ENCODE measurements at places on chromosomes 7 and 10.
A peak's percentile ranks its signal among the peaks of the same experiment; 100 is the strongest.

DNA sequence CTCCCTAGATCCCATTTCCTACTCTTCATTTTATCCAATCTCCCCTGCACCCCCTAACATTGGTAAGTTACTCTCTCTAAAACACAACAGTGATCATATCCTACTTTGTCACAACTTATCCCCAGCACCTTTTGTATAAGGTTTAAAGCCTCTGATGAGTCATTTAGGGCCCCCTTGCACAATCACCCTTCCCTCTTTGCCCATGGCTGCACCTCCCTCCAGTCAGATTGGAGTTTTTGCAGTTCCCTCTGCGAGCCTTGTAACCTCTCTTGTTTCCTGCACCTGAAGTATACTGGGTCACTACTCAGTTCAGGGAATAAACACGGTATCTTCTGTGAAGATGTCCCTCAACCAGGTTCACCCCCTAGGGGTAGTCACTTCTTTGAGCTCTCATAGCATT, 55.9 kb upstream of the ADRB1 start:
- DNase-seq = no peak

DNA sequence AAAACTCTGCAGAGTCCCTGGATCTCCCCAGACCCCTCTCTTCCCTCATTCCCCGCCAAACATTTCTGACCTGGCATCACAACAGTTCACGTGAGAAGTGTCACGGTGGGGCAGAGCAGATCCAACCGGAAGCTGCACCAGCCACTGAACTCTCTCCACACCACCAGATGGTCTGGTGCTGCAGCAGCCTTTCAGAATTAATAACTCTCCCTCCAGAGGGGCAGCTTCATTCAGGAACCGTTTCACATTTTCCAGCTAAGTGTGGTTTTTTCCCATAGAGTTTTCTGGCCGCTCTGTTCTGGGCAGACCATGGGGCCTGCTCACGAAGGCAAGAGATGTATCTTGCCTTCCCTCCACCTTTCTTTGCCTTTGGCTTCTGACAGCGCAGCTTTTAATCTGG, 486.7 kb upstream of the GALNT17 start:
- peak; percentile 58 for DNase-seq

- DNase-seq = no peak
Observed at GRCh38 chr10:44418637-44419036, 33.7 kb upstream of the CXCL12 start.

- no peak for DNase-seq
Observed at GRCh38 chr10:129500617-129501339, 33.7 kb downstream of the MGMT start.

DNA sequence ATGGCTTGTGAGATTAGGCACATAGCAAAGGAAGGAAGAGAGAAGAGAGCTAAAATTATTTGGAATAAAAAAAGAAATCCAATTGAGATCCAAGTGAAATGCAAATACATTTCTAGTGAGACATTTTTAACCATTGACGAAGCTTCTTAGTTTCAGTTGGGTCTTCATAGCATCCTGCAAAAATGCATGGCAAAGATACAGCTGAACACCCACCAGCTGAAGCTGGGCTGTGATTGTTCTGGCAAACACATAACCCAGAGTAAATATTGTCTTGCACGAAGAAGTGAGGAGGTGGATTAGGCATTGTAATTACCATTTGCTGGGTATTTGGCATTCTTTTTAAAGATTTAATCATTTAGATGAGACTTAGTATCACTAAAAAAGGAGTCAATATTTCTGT, 409.4 kb downstream of the GRM8 start:
- no peak for DNase-seq

DNA sequence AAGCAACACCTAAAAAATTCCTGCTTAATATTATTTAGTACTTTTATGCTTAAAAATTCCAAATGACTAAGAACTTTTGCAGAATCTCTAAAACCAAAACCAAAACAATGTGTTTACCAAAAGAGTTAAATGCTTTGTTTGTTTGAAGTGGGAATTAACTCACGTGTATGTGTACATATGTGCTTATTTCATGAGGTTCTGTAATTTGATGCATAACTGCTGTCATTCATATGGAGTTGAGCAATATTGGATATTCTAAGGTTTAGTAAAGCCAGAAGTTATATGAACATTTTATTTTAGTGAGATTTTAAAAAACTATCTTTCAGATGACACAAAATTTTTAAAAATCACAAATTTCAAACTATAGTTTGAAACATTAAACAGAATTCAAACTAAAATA, 157.1 kb downstream of the PIP4K2A start:
- DNase-seq = no peak

GRCh38 chr7:106679153-106679931, 18.4 kb upstream of the CCDC71L start:
- DNase-seq = no peak

DNA sequence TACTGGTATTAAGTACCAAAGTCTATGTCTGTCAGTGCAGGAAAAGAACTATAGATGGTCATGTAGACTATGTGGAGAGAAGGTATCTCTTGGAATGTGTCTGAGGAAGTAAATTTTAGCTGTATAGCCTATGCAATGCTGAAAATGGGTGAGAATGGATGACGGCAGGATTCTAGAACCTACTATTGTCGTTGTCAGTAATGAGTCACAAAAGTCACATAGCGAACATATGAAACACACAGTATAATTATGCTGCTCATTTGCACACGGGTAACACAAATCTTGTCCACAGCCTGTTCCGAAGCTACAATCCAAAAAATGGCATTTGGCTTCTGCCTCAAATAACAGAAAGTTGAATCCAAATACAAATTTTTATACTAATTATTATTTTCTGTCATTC, 33.6 kb upstream of the KMT2E start:
- no peak for DNase-seq

DNA sequence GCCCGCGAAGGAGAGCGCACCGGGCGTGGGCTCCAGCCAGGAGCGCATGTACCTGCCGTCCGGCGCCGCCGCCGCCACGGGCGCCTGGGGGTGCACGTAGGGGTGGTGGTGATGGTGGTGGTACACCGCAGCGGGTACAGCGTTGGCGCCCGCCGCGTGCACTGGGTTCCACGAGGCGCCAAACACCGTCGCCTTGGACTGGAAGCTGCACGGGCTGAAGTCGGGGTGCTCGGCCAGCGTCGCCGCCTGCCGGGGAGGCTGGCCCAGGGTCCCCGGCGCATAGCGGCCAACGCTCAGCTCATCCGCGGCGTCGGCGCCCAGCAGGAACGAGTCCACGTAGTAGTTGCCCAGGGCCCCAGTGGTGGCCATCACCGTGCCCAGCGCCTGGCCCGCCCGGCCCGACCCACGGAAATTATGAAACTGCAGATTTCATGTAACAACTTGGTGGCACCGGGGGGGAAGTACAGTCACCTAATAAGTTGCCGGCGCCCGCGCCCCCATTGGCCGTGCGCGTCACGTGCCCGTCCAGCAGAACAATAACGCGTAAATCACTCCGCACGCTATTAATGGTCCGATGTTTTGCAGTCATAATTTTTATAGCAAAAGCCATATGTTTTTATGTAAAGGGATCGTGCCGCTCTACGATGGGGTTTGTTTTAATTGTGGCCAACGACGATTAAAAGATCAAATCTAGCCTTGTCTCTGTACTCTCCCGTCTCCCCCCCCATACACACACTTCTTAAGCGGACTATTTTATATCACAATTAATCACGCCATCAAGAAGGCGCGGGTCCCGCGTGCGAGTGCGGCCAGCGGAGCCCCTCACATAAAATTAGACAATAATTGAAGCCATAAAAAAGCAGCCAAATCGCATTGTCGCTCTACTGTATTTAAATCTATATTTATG, at the start of gene HOXA9:
Gene HOXA9, minus strand, starts transcription at position 449 of the 907 bp plus-strand sequence. Its CDS starts 80 bp downstream, at position 369.
- no peak for DNase-seq

DNA sequence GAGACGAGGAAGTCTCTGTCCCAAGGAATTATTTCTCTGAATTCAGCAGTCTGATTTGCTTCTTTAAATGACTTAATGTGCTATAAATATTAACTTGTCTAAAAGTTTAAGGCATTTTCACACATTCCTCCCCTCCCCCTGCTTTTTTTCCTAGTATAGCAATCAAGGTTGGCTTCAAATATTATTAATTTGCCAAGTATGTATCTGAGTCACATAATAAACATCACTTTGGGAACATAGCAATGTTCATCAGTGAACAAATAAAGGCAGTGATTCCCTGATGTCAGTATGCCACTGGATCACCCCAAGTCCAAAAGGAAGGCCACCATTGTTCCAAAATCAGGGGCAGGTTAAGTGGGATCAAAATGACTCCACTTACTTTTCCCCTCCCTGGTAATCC, 40.5 kb downstream of the PDE6C start:
- no peak for DNase-seq

GRCh38 chr10:22656036-22656435, 58.3 kb downstream of the PIP4K2A start:
- DNase-seq = no peak

DNA sequence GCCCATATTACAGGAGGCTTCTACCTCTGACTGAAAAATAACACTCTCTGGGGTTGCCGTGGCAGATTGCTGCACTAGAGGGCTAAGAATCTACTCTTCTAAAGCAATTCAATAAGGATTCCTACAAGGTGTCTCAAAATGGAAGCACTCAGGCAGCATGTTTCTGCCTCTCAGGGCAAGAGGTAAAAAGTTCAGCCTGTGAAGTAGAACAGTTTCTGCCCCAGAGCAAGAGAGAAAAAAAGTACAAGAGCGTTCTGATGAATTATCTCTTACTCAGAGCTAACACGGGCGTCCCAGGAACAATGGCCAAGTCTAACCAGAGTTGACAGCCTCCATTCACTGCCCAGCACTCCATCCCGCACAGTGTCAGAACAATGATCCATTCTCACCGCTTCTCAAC, 71.3 kb upstream of the TES start:
- DNase-seq = no peak

GRCh38 chr10:46297406-46298204, 10.8 kb downstream of the ANTXRL start:
- no peak for DNase-seq

DNA sequence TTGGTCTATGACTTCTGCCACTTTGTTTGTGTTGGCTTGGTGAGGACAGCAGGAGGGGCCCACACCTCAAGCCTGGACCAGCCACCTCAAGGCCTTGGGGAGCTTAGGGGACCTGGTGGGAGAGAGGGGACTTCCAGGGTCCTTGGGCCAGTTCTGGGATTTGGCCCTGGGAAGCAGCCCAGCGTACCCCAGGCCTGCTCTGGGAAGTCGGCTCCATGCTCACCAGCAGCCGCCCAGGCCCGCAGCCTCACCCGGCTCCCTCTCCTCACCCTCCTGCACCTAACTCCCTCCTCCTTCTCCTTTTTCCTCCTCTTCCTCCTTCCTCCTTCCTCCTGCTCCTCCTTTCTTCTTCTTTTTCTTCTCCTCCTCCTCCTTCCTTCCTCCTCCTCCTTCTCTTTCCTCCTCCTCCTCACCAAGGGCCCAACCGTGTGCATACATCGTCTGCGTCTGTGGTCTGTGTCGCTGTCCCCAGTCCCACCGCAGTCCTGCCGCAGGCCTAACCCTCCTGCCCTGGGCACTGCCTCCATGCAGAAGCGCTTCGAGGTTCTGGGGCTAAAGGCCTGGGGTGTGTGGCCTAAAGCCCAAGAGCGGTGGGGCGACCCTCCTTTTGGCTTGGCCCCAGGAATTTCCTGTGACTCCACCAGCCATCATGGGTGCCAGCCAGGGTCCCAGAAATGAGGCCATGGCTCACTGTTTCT, 5.3 kb downstream of the EN2 start:
- no peak for DNase-seq

GRCh38 chr10:44954962-44955361, 4.6 kb upstream of the RASSF4 start:
- DNase-seq = no peak

GRCh38 chr7:11776039-11776438, 56.0 kb downstream of the THSD7A start:
- DNase-seq = no peak

DNA sequence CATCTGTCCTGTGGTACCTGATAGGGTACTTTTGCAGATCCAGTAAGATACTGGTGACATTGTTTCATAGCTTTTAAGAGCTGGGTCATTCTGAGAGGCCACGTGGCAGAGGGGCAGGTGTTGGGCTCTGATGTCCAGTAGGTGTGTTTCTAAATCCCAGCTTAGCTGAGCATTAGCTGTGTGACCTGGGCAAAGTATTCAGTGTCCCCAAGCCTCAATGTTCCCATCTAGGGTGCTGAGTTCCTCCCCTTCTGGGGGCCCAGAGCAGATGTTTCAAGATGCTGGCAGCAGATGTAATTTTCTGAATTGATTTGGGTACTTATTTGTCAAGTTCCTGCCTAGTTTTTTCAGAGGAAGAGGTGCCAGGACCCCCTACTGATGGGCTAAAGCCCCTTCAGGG, 52.9 kb downstream of the NEURL1 start:
- no peak for DNase-seq

- DNase-seq = peak; percentile 36
Observed at GRCh38 chr7:158386866-158387545, 200.6 kb downstream of the PTPRN2 start.

- DNase-seq = no peak
Observed at GRCh38 chr7:83469076-83469475, 179.9 kb downstream of the SEMA3E start.

DNA sequence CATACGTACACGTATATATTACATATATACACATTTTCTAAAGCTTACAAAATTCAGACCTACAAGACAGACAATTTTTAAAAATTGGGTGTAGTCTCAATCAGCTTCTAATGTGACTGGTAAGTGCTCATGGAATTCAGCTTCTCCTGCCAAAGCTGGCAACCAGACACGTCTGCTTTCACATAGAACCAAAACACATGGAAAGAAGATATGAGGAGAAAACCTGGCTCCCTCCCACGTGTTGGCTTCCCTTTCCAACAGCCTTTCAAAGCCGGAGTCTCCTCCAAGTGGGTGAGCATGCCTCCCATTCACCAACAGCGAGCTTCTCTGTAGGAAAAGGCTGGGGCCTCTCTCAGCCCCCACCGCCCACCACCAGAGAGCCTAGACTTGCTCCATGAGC, 33.4 kb downstream of the CDCA7L start:
- DNase-seq = no peak

DNA sequence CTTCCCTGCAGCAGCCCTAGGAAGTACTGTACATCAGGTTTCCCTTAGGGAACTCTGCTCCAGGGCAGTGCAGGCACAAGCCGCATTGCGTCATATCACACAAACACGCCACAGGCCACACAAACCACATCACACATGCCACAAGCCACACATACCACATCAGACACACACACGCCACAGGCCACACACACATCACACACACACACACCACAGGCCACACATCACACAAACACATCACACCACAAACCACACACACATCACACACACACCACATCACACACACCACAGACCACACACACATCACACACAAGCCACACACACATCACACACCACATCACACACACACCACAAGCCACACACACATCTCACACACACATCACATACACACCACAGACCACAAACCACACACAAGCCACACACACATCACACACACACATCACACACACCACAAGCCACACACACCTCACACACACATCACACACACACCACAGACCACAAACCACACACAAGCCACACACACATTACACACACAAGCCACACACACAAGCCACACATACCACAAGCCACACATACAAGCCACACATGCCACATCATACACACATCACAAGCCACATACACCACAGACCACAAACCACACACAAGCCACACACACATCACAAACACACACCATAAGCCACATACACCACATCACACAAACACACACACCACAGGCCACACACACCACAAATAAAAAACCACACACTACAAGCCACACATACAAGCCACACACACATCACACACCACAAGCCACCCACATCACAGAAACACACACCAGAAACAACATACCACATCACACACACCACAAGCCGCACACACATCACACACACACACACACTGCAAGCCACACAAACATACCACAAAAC, 53.4 kb downstream of the TMEM209 start:
- DNase-seq = no peak
